ENCODE measurements at places on chromosomes 2 and 18.

DNA sequence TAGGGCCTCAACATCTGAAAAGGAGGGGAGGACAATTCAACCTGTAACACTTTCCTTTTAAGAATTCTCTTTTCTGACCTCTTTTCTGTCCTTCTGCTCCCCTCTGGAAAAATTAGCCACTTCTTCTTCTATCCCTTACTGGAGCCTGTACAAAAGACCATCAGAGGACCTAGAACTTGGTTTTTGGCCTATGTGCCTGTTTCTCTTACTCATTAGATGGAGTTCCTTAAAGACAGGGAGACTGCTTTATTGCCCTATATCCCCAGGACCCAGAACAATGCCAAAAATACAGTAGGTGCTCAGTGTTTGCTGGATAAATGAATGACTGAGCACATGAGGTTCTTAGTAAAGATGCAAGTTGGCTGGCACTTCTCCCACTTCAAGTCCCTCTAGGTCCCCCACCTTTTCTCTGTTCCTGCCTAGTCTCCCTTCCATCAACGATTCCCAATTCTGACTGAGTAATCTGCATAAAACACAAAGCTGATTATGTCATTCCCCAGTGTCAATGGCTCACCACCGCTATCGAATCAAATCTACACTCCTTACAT, 114.2 kb downstream of the DDX1 start:
- no peak for DNase-seq

GRCh38 chr2:101771227-101771902, 73.9 kb downstream of the MAP4K4 start:
- DNase-seq = no peak

GRCh38 chr18:67266246-67267237, 250.0 kb downstream of the DSEL start:
- DNase-seq = no peak

DNA sequence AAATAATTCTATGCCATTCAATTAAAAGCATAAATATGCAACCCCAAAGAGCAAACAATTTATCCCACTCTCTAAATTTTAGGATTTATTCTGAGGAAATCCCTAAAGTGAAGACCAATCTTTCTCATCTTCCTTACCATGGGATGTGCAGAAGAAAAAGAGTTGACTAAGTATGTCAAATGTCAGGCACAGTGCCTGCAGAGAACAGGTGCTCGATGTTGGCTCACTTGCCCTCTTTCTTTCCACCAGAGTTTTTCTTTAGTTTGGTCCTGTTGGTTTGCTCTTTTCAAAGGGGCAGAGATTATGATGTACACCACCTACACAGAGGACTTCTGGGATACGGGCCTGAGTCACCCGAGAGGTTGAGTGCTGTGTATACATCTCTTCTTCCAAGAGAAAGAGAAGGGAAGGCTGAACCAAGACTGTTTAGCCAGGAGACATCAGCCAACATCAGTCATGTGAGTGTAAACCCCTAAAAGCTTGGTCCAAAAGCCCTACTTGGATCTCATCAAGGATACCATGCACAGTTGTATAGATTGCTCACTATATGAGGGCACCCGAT, 51.7 kb downstream of the SUMO1 start:
- DNase-seq = no peak

GRCh38 chr2:239329284-239329971, 71.4 kb downstream of the HDAC4 start:
- no peak for DNase-seq

DNA sequence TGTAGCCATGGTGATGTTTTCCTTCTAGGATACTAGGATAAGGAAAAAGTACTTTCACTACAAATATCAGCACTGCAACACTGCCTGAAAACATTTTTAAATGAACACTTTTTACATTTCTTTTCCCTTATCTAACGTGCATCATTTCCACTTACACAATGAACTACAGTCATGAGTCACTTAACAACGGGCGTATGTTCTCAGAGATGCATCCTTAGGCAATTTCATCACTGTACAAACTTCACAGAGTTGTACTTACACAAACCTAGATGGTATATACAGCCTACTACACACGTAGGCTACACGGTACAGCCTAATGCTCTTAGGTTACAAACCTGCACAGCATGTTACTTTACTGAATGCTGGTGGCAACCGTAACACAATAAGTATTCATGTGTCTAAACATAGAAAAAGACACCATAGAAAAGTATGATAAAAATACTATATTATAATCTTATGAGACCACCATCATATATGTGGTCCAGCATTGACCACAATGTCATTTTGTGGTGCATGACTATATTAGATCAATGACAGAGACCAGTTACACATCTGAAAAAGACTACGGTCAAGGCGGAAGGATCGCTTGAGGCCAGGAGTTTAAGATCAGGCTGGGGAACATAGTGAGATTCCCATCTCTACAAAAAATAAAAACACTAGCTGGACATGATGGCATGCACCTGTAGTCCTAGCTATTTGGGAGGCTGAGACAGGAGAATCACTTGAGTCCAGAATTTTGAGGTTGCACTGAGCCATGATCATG, 39.8 kb downstream of the WDR33 start:
- DNase-seq = no peak

DNA sequence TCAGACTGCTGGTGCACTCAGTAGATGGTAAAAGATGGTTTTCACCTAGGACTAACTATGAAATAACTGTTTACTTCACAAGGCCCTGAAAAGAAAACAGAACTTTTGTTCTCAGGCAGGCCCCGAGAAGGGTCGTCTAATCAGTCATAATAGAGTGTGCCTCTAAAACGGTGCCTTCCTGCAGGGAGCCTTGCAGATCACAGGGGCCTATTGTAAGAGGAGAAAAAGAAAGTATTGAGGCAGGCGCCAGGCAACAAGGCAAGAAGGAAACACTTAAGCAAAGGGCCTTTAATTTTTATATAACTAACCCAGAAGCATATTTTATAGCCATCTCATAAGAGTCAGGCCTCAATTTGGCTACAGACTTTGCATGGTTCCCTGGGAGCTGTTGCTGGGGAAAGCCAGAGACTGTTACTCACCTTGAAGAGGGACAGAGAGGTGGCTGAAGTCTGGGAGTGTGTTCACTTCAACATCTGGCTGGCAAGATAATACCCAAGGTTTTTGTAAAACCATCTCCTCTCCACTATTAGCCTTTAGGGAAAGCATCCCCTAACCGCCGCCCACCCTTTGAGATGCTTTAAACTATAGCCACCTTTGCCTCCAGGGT, 117.1 kb downstream of the PRPF40A start:
- DNase-seq = no peak

DNA sequence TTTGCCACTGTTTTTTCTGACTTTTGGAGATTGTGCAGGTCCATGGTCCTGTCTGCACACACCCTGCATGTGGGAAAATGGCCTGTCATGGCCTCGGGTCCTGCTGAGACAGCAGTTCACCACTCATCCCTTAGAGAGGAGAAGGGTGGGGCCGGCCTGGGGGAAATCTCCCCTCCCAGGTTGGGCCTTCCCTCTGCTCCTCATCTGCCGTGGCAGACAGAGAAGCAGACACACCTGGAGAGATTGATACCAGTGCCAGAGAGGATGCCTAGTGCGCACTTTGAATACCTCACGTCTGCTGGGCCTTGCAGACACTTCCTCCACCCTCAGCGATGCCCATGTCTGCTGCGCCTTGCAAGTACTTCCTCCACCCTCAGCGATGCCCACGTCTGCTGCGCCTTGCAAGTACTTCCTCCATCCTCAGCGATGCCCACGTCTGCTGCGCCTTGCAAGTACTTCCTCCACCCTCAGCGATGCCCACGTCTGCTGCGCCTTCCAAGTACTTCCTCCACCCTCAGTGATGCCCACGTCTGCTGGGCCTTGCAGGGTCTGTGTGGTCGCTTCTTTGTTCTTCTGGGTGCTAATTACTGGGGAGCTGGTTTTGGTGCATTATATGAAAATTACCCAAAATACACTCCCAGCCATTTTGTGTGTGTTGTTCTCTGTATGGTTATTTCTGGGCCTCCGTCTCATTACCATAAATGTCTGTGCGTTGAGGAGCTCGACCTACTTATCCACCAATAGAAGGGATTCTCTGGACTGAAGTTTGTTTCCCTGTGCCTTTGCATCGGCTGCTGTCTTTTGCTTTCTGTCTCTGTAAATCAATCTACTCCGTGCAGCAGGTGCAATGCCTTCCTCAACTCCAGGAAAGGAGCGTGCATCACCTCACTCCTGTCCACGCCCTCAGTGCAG, 186.9 kb upstream of the PXDN start:
- no peak for DNase-seq

DNA sequence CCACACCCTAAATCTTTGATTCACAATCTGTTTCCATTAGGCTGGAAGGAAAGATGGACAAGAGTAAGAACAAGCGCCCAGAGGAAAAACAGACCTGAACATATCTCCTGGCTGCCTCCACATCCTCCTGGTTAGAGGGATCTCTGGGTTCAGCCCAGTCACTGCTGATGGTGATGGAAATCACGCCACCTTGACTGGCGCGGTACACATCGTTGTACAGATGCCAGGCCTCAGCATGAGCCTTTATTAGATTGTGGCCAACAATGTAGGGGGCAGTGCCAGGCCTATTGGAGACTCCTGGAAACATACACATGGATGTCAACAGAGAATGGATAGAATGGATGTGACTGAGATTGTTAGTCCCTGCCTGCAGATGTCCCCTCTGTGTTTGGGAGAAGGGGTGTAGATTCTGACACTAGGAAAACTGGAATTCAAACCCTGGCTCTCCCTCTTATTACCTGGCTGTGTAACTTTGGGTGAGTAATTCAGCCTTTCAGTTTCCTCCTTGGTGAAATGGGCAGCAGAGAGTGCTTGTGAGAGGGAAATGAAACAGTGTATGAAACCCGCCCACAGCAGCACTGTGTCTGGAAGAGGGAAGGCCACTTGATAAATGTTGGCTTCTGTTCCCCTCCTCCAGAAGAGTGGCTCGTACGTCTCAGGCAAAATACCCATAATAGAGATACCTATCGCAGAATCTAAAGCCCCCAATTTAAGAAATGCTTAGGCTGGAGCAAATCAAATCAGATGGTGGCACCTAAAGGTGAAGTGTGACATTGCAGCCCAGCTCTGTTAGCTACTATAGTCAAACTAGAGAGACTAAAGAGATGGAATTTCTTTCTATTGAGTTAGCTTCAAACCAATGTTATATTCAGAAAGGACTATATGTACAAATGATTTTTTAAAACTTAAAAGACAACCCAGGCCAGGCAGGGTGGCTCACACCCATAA, 36.2 kb downstream of the LCT start:
- DNase-seq = no peak

DNA sequence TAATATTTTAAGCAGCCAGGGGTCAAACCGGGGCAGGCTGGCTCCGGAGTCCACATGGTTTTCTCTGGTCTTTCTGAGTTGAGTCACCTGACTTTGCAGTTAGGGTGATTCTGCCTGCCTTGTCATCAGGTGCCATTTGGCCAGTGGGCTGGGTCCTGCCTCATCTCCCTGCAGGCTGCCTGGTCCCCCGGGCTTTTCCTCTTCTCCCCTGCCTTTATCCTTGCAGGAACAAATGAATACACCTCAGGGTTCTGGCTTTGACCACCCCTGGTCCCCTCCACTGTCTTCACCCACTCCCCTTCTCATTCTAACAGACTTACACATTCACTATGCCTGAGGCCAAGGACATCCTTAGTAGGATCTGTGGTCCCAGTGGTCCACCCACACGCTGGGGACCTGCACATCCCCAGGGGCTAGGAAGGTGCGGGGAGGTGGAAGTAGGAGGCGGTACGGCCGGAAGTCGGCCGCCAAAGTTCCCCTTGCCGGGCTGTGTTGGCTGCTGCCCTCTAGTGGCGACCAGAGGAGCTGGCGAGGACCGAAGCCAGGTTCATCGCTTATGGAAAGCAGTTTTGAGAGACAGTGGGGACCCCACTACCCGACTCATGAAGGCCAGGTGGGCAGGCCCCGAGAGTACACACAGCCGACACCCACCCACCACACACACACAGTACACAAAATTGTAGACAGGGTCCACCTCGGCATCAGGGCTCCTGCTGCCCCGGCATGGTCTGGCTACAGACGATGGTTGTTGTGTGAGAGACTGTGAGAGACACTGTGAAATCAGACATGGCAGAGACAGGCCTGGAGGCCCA, 6.3 kb upstream of the TEX261 start:
- peak; percentile 52 for DNase-seq

DNA sequence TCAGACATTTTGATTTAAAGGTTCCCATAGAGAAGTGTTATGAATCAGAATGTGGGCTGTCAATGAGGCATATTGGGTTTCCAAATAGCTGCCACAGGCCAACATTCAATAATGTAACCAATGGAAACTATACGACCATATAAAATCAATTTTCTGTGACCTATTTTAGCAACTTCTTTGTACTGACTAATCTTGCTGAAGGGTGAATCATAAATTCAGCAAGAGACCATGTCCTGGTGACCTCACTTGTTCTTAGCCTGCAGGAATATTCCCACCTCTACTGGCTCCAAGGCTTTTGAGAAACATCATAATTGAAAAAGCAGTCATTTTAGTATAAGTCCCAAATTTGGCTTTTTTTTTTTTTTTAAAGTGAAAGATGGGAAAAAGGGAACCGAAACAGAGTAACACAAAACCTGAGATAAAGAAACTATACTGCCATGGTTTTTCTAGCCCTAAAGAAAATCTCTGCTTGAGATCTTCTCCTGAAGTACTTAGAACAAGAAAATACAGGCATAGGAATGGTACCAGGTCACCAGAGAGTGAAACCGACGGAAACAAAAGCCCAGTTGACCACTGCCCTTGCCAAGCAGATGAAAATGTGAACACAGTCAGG, 32.1 kb downstream of the PLEKHM3 start:
- DNase-seq = no peak

- DNase-seq = no peak
Observed at GRCh38 chr2:30106543-30106942, 40.3 kb upstream of the YPEL5 start.

DNA sequence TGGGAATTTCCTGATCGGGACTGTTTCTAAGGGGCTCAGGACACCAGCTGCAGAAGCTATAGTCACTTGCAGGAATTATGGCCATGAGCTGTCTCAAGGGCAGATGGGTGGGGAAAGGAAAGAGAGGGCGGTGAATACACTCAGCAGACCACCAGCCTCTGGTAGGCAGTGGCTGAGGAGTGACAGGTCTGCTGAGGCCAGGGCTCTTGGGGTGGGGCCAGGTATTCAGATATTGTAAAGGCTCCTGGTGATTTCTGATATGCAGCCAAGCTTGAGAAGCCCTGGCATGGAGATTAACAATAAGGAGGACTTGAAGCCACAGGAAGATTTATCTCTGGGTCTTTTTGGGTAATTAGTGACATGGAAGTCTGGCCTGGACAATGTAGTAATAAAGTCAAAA, 145.3 kb upstream of the AQP4 start:
- DNase-seq = no peak

DNA sequence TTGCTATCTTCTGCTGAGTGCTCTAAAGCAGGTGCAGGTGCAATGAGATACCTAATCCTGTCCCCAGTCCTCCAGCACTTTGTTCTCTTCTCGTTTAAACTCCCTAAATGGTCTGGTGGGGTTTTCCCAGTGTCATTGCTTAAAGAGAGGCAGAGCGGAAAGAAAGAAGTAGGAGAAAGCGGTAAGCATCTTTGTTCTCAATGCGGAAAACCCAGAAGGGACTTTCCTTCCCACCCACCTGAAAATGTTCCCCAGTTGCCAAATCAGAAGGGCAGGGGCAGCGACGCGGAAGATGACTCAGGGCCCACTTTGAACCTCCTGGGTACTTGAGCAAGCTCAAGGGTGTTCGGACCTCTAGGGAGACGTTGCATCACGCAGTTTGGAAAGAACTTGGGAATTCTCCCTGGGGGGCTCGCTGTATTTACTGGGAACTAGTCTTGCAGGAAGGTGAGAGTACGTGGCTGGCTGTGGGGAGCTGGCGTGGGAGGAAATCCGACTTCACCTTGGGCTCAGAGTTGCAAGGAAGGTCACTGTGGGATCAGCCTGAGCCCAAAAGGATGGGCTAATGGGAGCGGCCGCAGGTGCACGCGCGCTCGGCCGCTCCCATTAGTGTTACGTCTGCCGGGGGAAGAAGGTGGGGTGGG, 589 bp upstream of the SGPP2 start:
- DNase-seq = no peak
